Cortex of kidney (tissue), 1 donor: ENCODE measurements at places on chromosomes 4 and X.

- no peak for DNase-seq
Observed at GRCh38 chr4:78297116-78297800, 240.1 kb downstream of the FRAS1 start.

DNA sequence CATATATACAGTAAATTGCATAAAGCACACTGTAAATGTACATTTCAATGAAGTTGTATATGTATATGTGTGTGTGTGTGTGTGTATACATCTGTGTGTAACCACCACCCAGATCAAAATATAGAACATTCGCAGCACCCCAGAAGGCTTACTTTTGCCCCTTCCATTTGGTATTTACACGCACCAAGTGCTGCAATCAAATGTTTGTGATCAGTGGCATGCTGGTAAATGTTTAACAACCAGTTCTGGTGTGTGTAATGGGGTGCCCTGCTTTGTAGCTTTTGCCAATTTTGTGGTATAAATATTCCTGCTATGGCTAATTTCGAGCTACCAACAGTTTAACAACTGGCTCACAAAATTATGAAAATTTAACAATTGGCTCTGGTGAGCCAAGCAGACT is 101.3 kb downstream of the RTL5 start:
- no peak for DNase-seq

GRCh38 chrX:133306316-133306715 is 88.2 kb upstream of the TFDP3 start:
- no peak for DNase-seq

DNA sequence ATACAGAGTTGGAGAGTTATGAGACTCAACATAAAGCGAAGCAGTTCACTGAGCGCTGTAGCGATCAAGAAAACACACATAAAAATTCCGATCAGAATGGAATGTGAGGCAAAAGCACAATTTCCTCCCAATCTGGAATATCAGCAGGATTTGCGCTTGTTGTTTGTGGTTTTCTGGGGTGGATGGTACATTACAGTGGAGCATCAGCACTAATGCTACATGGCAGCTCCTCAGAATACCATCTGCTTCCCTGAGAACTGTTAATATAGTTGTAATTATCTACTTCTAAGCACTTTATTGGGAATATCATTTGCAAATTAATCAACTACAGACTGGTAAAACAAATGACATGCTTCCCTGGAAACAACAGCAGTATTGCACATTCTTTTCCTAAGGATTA is 324.1 kb upstream of the PPARGC1A start:
- no peak for DNase-seq

- no peak for DNase-seq
Observed at GRCh38 chr4:114727461-114727860, 128.9 kb downstream of the UGT8 start.

DNA sequence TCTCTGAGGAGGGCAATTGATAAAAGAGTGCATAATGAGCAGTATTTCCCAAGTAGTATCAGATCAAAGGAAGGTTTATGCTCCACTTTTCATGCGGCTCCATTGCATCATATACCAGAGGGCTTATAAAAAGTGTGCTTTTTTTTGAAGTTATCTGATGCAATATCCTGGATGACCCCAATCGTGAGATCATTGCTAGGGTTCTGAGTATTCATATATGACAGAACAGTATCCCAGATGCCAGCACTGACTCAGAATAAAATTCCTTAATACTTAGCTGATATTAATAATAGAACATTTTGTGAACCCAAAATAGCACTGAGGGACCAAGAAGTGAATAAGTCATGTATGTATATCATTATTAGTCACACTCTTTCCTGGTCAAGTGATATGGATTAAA is 945.5 kb upstream of the AGA start:
- DNase-seq: no peak

GRCh38 chrX:124086411-124086810 is 124.9 kb downstream of the STAG2 start:
- no peak for DNase-seq

- no peak for DNase-seq
Observed at GRCh38 chr4:111879539-111879938, 265.7 kb upstream of the FAM241A start.

DNA sequence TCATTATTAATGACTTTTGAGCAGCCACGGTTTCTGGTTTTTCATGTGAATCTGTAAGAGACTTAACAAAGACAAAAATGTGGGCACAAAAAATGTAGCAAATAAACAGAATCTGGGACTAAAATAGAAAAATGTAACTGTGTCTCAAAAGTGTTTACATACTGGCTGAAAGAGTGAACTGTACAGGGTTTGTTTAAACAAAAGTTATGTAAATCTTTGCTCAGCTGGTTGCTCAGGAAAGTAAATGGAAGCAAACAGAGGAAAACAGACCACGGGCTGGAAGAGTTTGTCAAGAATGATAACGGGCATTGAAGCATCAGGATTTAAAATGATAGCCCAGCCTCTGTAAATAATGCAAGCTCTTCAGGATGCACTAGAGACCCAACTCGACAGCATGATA is 921.8 kb upstream of the FTHL17 start:
- DNase-seq: no peak

GRCh38 chrX:114267142-114267541 is 316.7 kb upstream of the HTR2C start:
- peak; percentile 0 for DNase-seq

DNA sequence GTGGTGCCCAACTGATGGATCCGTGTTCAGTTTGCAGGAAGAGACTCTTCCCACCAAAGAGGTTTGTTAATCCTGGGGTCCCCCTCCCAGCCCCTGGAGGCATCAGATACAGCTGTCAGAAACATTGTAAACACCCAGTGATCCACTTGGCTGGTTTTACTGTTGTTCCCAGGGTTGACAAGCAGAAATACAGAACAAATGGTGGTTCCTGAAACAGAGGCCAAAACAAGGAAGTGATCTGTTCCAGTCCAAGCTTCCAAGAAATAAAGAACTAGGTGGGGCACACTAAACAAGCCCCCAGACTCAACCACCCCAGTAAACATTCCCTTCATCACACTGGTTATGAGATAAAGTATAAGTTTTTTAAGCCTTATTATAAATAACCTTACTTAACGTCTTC is 1.4 kb downstream of the TMLHE start:
- DNase-seq: no peak

DNA sequence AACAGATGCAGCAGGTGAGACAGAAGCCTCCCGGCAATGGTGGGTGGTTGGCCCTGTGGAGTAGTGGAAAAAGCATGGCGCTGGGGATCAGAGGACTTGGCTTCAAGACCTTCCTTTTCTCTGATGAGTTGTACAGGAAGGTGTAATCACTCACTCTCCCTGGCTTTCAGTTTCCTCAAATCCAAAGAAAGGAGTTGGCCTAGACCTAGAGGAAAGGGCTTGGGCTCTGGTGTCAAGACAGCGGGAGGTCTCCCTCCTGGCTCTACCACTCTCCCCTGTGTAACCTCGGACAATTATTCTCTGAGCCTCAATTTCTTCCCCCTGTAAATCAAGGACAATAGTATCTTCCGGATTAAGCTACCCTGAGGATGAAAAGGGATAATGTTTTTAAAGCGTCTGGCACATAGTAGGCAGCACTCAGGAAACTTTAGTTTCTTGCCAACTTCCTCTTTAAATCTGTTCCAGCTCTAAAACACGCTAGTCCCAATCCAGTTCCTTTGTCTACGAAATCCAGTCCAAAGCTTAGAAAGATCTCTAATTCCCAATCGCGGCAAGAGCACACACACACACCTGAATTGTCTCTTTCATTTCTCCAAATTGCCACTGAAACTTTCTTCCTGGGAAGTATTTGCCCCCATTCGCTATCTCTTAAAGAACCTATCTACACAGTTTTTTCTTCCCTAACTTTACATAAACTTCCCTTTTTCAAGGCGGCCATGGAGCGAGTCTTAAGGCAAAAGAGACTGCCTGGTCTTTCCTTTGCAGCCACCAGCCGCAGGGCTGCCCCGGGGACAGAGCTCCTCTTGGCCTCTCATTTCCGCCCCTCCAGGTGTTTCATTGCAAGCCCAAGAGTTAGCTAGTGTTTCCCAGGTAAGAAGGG is 29.9 kb upstream of the GPC4 start:
- no peak for DNase-seq

DNA sequence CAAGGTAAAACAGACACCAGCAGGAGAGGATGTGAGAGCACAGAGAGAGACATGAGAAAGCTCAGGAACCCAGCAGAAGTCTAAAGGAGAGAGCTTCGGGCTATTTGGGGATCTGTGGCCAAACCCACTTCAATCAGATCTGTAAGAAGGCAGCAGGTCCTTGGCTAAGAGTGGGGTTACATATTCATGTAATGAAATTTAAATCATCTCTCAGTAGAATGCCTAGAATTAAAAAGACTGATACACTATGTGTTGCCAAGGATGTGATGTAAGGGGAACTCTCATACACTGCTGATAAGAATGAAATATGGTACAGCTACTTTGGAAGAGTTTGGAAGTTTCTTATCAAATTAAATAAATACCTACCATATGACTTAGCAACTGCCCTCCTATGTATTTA is 35.8 kb downstream of the PDE5A start:
- DNase-seq: no peak

GRCh38 chrX:39222346-39223113 is 421.3 kb downstream of the MID1IP1 start:
- no peak for DNase-seq

DNA sequence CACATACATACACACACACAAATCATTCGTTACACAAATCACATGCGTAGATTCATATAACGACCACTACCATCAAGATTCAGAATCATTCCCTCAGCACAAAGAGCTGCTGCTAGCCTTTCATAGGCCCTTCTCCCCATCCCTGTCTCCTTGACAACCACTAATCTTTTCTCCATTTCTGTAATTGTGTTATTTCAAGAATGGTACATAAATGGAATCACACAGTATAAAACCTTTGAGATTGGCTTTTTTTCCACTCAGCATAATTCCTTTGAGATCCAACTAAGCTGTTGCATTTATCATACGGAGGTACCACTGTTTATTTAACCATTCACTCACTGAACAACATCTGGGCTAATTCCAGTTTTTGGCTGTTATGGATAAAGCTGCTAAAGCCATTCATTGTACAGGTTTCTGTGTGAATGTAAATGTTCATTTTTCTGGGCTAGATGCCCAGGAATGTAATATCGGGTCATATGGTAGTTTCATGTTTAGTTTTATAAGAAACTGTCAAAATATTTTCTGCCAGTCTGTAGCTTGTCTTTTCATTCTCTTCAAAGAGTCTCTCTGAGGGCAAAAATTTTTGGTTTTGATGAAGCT is 64.1 kb downstream of the USP11 start:
- no peak for DNase-seq

DNA sequence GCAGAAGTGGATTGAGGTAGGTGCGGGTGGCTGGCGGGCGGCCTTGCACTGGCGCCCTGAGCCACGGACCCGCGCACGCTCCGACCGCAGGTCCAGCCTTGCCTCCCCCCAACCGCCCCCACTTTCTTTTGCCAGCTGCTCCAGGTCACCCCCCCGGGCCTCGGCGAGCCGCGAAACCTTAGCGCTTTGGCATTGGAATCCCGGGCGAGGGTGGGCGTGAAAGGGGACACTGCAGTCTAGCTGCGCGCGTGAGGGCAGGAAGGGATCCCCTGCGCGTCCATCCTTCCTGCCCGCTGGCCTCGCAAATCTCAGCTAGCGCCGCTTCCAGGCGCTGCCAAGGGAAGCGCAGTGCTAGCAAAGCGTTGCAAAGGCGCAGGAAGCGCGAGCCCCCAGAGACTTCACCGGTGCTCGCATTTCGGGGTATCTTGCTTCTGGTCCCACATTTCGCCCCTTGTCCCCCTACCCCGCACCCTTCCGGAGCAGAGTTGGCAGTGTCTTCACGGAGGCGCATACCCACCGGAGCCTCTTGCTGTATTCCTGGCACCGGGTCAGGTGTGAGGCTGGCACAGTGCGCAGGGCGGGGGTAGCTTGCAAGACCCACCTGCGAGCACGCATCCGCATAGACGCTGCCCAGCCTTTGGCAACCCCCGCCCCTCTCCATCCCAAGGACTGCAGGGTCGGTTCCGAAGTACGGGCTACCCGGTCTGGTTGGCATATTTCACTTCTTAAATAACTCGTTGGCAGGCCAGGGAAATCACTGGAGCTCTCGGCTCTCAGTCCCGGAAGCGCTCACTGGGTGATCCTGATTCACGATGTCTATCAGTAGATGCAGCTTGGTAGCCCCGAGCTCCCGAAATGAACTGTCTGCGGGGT is 104.4 kb downstream of the UCHL1 start:
- no peak for DNase-seq

DNA sequence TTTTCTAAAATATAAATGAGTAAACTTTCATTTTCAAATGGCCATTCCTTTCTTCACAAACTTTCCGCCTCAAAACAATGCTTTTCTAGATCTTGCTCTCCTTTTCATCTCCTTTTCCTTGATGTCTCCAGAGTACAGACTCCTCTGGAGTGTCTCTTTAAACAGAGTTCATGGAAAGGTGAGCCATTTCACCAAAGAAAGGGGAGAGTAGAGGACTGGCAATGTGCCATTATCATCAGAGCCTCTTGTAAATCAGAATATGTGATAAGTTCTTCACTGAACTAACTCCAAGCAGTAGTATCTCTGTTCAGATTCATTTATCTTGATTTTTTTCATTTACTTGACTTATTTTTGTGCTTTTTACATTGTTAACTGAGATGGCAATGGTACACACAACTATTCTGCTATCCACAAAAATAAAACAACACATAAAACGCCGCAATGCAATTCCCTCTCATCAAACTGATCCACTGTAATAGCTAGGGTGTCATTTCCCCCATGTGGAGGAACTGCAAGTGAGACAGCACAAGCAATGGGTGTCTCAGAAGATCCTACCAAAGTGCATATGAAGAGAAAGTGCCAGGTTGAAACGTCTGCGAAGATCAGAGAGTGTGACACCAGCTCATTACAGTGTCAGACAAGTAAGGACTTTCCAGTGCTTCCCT is 125.4 kb downstream of the RASL11B start:
- DNase-seq: no peak

DNA sequence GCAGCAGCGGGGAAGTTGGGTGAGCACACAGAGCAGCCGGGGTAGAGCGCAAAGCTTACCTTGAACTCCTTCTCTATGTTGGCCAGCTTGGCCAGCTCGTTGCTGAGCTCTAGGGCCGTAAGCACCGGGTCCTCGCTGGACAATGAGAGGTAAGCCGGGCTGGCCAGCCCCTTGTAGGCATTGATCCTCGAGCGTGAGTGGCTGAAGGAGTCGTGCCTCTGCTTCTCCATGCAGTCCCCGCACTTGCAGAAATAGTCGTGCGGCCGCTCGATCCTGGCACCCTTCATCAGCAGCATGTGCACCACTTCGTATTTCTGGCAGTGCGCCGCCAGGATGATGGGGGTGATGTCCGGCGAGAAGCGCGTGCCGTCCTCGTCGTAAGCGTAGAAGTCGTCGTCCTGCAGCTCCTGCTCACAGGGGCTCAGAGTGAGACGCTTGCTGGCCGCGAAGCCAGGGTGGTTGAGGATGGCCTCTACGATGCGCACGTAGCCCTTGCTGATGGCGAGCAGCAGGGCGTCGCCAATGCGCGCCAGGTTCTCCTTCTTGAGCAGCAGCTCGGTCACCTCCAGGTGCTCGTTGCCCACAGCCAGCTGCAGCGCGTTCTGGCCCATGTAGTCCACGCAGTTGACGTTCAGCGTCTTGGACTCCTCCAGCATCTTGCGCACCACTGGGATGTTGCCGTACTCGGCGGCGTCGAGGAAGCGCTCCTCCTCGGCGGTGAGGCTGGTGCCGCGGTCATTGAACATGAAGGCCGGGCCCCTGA is 19.5 kb downstream of the TRPC3 start:
- DNase-seq: no peak

GRCh38 chr4:102580463-102580842 is 79.3 kb downstream of the NFKB1 start:
- no peak for DNase-seq

- no peak for DNase-seq
Observed at GRCh38 chr4:139584784-139585183, 28.8 kb upstream of the SETD7 start.

- DNase-seq: no peak
Observed at GRCh38 chr4:55330241-55330640, 15.8 kb upstream of the SRD5A3 start.
